NCI-H748 treated with DMSO at 0.1 percent for 48 hours (cell line): ENCODE measurements at places on chromosomes 16 and 17.

DNA sequence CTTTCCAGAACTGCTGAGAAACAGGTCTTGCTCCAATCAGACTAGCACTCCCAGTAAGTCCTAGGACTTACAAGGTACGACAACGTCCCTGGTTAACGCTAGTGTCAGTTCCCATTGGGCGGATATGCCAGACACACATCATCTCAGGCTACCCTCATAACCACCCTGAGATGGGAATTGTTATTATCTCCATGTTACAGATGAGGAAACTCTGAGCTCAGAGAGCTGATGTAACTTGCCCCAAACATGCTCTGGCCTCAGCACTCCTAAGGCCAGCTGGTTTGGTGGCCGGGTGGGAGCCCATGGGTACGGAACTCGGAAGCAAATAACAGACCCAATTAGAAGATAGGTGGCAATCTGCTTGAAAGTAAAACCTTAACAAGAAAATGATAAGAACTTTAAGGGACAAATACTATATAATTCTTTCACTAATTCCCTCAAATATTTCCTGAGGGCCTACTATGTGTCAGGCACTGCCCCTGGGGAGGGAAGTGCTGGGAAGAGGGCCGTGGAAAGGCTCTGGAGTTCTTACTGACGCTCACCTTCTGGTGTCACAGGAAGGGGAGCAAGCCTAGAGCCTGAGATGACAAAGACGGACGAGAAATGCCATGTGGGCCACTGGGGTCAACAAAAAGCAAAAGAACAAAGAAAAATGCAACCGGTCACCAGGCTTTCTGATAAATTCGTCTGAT, 6.9 kb downstream of the CREBBP start:
- no peak for DNase-seq

- no peak for DNase-seq
Measured at GRCh38 chr16:24975428-24975889, 39.7 kb downstream of the ARHGAP17 start.

- no peak for DNase-seq
Measured at GRCh38 chr16:74608381-74608780, 1.5 kb upstream of the GLG1 start.

DNA sequence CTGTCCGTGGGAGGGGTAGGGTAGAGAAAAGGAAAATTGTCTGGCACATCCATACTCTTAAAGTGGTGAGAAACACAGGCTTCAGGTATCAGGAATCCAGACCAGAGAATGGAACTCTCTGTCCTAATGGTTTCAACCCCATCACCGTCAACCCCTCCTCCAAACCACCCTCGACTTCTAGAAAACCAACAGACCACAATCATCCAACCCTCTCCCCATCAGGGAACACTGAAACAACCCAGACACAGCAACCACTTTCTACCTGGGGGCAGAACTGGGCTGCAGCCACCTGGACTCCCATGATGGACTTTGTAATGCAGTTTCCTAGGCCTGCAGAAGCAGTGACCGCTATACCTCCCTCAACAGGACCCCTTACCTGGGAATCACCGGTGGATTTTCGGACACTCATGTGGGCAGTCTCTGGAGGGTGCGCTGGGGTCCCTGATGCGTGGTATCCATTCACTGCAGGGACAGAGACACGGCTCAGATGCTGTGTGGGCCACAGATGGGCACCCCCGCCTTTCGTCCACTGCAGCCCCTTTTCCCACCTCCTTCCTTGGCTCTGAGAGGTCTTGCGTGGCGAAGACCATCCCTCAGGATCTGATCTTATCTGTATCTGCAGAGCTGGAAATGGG, 64.3 kb upstream of the RCVRN start:
- no peak for DNase-seq

DNA sequence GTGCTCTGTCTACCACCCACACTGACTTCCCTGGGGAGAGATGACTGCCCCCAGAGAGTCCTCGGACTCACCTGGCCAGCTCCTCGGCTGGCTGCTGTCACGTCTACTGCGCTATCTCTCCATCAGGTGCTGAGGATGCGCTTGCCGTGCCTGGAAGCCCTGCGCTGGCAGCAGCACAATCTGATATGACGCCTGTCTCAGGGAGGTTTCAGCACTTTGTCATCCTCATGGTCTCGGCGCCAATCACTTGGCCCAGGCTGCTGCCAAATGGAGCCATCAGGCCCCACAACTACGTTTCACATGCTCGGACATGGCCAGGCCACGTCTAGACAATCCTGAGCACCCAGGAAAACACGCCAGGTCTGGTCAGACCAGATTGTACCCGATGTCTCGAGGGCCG, 46.7 kb downstream of the FOXL1 start:
- DNase-seq, result no peak

DNA sequence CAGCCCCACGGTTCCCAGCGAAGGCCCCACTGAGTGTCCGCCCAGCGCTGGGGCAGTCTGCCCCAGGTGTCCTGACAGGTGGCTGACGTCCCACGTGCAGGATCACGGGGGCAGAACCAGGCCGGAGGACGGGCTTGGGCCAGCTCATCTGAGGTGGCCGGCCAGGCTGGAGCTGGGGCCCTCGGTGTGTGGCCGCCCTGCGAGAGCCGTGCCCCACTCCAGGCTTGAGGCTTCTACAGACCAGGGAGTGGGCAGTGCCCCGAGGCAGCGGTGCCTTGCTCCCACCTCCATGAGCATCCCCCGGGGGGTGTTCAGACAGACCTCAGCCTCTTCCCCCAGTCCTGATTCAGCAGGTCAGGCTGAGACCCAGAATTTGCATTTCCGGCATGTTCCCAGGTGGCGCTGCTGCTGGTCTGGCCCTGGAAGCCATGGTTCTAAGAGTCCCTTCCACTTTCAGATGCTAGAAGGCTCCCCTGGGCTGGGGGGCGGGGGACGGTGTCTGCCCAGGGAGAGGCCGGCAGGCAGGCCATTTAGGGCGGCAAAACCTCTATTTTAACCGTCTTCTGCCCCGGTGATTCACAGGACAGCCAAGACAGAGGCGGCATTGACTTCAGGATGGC, 35.4 kb upstream of the PABPN1L start:
- no peak for DNase-seq

- no peak for DNase-seq
Measured at GRCh38 chr17:31415004-31415454, 23.6 kb downstream of the RAB11FIP4 start.

GRCh38 chr17:79836510-79836971, 2.7 kb downstream of the CBX4 start:
- DNase-seq, result no peak

DNA sequence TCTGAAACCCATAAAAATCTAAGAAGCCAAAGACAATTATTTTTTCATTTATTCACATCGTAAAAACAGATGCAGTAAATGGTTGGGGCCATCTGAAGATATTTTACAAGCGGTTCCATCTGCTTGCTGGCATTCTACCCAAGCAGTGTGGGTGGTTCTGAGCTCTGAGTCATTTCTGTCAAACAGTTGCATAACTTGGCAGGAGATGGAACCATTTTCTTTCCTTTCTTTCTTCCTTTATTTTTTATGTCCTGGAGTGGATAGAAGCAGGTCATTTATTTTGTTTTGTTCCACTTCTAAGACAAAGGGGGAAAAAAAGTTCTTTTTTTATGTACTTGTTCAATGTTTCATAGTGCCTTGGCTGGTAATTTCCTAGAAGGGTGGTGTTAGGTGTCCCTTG, 1151.9 kb upstream of the GOT2 start:
- no peak for DNase-seq

DNA sequence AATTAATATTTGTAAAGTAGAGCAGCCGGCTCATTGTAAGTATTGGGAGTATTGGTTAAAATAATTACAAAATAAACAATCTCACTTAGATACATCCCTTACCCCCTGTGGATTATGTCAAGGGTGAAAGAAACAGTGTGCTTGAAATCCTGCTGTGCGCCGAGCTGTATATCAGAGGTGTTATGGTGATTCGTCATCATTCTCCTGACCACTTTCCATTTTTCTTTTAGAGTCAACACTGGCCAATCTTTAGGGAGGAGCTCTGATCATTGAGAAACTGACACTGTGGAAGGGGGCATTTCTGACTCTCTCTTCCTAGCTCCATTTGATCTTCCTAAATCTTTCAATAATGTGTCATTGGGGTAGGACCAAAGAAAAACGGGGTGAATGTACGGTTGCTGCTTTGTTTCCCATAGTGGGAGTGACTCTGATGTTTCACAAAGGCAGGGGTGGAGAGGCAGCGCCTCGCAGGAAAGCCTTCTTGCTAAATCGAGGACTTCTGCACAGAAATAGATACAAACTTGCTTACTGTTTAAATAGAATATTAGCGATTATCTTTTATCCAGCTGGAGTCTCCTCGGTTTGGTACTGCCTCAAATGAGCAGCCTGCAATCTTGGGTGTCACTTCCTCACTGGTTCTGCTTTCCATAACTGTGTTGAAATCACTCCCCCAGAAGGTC, 123.4 kb downstream of the PRKCB start:
- DNase-seq, result peak; percentile 26

GRCh38 chr17:76336756-76337412, 16.8 kb downstream of the PRPSAP1 start:
- DNase-seq, result no peak

DNA sequence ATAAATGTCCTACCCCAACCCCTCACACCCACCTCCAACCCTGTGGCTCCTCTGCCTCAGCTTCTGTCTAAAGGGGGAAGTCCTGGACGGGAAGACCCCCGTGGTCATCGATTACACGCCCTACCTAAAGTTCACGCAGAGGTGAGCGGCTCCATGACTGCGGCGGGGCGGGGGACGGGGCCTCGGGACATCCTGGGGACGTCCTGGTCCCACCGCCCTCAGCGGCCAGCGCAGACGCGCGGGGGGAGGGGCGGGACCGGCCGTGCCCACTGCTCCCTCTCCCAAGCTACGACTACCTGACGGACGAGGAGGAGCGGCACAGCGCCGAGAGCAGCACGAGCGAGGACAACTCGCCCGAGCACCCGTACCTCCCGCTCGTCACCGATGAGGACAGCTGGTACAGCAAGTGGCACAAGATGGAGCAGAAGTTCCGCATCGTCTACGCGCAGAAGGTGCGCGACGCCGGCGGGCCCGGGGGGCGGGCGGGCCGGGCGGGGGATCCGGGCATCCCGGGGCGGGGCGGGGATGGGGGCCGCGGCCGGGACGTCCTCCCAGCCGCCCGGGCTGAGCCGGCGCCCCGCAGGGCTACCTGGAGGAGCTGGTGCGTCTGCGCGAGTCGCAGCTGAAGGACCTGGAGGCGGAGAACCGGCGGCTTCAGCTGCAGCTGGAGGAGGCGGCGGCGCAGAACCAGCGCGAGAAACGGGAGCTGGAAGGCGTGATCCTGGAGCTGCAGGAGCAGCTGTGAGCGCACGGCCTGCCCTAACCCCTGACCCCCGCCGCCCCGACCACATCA, 6.7 kb downstream of the RUNDC3A start:
- peak; percentile 15 for DNase-seq

- no peak for DNase-seq
Measured at GRCh38 chr16:50284131-50284911, 18.0 kb downstream of the ADCY7 start.

DNA sequence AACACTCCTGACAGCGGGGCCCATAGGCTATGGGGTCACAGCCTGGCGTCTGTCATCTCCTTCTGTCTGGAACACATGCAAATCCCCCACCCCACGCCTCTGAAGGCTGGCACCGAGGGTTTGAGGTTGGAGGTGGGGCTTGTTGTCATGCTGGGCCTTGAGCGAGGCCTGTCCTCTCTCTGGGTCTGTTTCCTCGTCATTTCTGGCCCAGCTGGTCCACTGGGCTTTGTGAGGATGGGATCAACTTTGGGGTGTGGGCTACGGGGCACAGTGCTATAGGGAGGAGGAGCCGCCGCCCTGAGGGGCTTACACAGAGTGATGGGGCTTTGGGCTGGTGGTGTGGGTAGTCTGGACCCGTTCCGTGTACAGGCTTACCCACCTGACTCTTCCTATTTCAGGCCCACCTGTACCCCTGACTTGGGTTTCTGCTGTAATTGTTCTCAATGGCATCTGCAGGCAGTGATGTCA, 87.5 kb downstream of the AMFR start:
- DNase-seq, result no peak

DNA sequence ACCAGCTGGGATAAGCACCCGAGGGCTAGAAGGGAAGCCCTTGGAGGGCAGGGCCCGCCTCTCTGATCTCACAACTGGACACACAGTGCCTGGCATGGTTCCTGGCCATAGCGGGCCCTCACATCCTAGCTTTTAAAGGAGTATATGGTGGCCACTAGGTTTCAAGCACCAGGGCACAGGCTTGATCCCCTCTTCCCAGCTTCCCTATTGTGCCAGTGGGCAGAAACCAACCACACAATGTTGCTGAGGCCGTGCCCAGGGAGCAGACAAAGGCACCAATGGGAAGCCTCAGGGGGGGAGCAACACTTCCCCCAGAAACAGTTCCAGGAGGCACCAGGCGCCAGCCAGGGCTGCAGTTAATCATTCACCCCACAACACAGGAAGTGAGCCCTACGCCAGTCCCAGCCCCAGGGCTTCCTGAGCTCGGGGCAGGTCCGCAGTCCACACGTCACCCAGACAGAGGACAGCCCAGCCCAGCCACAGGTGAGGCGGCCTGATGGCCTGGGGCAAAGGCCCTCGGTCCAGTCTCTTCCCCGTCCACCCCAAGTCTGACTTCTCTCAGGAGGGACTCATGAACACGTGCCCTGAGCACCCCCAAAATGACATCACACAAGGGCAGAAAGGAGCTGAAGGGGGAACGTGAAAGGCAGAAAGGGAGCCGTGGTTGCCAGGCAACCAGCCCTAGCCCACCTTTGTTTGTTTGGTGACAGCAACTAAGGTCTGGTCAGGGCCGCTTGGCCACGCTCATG, 12.8 kb downstream of the SMIM5 start:
- no peak for DNase-seq

DNA sequence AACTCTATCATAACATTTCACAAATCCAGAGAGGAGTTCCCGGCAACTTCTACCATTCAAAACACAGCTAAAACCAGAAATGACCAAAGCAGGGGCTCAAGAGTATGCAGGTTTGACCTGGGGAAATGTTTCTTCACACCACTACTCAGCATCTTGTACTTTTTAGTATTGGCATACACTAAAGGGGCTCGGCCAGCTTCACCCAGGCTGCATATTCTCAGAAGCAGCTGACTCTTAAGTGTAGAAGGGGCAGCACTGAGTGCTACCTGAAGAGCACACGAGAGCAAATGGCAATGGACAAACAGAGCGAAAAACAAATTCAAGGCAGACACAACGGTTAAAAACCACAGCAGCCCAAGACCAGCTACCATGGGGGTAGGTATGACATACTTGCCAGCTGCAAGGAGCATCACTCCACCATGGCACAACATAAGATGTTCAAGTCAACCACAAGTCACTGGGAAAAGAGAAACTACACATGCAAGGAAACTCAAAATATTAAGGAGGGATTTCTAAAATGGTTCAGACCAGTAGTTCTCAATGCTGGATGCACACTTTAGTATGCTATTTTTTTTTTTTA, 34.4 kb downstream of the N4BP1 start:
- DNase-seq, result no peak

GRCh38 chr17:36884495-36885152, 52.7 kb upstream of the LHX1 start:
- DNase-seq, result no peak
